Hematopoietic multipotent progenitor cell treated with erythropoietin and hydrocortisone succinate and interleukin-3 and kit ligand, for 4 days (in vitro differentiated cells): ENCODE measurements at places on chromosomes 7 and 10.

DNA sequence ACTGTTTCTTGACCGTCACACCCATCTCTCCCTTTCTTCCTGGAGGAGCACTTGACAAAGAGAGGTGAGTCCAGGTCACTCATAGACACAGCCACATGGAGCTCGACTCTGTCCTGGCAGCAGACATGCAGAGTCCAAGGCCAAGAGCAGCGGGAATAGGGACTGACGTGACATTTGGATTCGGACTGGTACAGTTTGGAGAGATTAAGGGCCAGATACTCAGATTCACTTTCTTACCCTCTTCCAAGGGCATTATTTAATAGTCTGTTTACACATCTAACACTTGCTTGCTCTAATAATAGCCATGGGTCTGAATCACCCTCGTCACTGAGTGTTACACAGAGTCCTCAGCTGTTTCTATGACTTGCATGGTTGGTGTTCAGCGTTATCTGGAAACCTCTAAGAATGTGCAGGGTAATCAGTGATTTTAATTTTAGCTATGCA, 39.2 kb upstream of the OTUD1 start:
- DNase-seq, result no peak

GRCh38 chr7:107926481-107926880, 35.5 kb downstream of the DLD start:
- no peak for DNase-seq

DNA sequence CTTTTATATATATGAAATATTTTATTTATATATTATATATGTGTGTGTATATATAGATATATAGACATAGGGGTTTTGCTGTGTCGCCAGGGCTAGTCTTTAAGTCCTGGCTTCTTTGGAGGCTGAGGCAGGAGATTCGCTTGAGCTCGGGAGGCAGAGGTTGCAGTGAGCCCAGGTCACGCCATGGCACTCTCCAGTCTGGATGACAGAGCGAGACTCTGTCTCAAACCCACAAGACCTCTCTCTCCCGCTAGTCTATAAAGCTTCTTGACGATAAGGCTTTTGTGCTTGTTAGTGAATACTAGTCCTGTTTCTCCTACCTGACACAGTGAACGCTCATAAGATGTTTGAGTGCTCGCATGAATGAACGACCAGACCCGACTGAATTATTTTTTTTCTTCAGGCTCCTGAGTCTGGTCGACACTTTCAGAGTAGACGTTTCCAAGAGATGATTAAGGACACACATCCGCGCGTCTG, 577 bp upstream of the DDX21 start:
- no peak for DNase-seq

- no peak for DNase-seq
Measured at GRCh38 chr7:125934539-125934938, 1004.9 kb upstream of the POT1 start.

DNA sequence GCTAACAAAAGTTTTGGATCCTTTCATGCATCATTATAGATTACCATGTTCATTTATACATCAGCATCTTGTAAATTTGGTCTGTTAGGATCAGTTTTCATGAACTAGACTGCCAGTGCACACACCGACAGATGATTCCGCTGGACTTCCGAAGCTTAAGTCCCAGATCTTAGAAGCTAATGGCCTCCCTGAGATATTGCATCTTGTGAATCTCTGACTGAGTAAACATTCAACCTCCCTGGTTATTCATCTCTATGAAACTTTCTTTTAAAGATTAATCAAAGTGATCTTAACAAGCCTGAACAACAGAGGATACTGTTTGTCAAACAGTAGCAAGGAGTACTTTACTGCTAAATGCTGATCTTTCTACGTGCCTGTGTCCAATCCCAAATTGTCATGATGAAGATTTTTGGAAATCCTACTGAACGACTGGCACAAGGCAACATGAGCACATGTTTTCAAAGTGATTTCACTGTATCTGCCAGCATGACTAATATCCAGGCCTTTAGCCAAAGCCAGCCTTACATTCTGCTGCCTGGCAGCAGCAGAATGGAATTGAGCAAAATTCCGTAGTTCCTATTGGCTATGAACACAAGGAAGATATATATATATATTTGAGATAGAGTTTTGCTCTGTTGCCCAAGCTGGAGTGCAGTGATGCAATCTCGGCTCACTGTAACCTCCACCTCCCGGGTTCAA, 91.3 kb upstream of the ANK3 start:
- DNase-seq, result no peak
